HCEC 1CT (cell line): ENCODE measurements at places on chromosomes 2 and 18.

GRCh38 chr2:237193436-237193835, 107.7 kb downstream of the COPS8 start:
- no peak for DNase-seq

- DNase-seq, result no peak
These were observed 385.0 kb upstream of the KLHL29 start for GRCh38 chr2:22999951-23000350.

- no peak for DNase-seq
These were observed 178.8 kb upstream of the CHST9 start for GRCh38 chr18:27363872-27364271.

DNA sequence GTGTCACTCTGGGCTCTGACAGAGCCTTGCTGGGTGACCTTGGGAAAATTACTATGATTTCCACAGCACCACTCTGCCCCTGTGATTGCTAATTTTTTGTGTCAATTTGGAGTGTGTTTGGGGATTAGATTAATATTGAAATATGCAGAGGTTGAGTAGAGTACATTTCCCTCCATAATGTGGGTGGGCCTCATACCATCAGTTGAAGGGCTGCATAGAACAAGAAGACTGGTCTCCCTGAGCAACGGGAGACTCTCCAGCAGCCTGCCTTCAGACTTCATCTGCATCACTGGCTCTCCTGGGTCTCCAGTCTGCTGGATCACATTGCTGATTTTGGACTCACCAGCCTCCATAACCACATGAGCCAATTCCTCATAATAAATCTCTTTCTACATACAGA, 313.7 kb downstream of the TNS1 start:
- no peak for DNase-seq

DNA sequence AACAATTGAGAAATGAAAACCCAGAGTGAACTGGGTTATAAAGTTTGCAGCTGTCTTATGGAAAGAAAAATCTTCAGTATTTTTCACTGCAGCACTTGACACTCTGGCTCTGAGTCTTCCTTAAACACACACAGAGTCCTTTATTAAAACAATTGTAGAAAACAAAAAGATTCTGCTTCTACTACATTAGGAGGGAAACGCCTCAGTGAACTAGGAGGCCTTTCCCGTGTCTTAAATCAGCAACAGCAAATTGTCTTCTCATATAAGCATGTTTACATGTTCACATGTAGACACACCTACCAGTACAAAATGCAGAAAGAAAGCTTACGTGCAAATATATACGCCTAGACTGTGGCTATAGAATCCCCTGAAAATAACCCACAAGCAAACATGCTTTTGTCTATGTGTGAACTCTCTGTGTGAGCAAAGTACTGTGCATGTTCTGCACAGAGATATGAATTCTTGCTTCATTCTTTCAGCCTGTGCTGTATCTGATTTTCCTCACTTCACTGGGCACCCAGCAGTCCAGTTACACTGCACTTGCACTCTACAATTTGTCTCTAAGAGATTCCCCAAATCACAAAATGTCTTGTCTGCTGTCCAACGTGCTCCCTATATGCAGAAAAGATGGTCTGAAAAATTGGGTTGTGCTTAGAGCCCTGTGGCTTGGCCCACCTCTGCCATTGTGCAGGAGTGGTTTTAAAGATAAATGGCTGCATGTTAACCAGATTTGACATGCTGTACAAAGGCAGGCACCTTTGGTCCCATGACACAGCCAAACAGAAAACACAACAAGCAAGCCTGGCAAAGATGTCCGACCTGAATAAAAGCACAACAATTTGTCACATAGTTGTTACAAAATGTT, 24.5 kb downstream of the ZEB2 start:
- DNase-seq, result no peak

- peak; percentile 64 for DNase-seq
These were observed 14.8 kb downstream of the TRABD2A start for GRCh38 chr2:84866122-84866521.

GRCh38 chr2:222561817-222562645, 93.9 kb downstream of the FARSB start:
- peak; percentile 57 for DNase-seq

DNA sequence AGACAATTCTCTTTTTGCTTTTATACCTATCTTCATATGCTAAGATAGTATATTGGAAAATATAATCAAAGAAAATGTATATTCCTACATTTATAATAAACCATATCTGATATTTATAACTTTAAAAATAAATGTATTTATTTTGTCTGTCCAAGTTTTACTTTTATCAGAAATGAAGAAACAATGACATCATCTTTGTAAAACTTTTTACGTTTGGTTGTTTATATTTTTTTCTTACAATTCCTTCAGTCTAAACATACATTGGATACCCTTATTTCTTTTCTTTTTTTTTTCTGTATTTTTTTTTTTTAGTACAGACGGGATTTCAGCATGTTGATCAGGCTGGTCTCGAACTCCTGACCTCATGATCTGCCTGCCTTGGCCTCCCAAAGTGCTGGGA, 1577.0 kb upstream of the SLC39A10 start:
- DNase-seq, result no peak

DNA sequence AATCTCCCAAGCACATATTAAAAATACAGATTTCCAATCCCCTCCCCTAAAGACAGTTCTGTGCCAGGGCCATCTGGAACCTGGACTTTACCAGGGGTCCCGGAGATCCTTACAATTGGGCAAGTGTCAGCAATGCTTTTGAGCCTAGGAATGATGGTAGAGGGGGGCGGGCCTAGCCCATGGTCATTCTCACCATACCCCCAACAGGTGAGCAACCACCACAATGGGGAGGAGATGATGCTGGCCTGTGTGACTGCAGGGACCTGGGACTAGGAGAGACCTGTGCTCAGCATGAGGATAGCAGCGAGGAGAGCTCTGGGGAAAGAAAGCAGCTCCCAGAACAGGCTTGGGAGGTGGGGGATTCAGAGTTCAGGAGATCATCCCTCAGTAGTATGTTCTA, 13.9 kb upstream of the ASAP2 start:
- no peak for DNase-seq

DNA sequence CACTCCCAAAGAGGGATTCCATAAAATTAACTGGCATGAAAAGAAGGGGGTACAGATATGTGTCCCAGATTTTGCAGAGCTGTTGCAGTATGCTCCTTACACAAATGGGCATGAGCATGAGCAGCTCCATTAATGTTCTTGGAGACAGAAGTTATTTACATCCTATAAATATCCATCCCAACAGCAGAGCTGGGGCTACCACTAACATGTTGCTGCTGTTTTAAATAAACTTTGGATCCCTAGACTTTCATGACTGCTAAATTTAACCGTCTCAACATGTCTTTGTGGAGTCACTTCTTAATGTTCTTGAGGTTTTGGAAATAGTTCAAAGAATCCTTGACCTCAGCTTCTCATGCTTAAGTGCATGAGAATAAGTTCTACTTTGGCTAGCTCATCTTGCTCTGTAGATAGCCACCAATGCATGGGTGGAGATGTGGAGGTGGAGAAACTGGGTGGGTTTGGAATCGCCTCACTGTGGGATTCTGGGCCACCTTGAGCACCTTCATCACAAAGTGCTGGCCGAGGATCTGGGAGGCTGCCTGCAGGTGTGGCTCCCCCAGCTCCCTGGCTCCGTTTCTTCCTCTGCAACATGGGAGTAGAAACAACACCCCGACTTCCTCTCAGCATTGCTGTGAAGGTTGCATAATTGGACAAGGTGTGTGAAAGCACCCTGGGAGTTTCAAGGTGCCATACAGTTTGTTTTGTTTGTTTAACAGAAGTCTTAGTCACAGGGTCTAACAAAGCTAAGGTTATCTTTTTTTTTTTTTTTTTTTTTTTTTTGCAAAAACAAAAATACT, 307.2 kb downstream of the MYCN start:
- DNase-seq, result no peak

- DNase-seq, result no peak
These were observed 1609.3 kb upstream of the ZEB2 start for GRCh38 chr2:146129231-146129630.

DNA sequence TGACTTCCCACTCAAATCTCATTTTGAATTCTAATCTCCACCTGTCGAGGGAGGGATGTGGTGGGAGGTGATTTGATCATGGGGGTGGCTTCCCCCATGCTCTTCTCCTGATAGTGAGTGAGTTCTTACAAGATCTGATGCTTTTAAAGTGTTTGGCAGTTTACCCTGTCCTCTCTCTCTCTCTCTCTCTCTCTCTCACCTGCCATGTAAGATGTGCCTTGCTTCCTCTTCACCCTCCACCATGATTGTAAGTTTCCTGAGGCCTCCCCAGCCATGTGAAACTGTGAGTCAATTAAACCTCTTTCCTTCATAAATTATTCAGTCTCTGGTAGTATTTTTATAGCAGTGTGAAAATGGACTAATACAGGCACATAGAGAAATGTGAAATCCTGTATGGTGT, 7.0 kb upstream of the LDAH start:
- DNase-seq, result no peak

- DNase-seq, result peak; percentile 93
These were observed 101.2 kb downstream of the KCNS3 start for GRCh38 chr2:17979707-17980106.

DNA sequence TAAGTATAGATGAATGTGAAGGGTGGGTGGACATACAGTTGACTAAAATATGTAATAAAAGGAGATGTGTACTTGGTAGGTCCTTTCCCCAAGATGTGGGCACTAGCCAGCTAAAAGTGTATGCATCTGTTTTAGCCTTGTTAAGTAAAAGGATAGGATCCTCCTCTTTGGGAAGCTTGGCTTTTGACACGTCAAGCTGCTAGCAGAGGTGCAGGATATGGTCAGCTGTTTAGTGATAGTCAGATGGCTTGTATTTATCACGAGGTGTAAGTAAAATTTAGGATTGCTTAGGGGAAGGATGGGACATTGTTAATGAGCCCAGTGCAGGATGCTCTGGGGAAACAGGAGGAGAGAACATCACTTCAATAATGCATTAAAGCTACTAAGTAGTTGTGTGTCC, 1.5 kb downstream of the MFSD6 start:
- no peak for DNase-seq

DNA sequence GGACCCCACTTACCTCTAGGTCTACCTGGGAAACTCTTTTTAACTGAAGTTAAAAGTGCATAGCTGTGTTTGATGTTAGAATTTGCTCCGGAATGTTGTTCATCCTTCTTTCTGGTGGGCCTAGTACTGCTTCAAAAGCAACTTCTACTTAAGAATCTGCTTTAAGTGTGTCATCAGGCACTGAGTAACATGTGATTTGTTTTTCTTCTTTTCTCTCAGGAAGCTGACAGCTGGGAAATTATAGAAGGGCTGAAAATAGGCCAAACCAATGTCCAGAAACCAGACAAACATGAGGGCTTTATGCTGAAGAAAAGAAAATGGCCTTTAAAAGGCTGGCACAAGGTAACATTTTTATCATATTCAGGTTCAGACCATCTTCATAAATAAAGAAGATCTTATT, 122.9 kb downstream of the PRKRA start:
- no peak for DNase-seq

- DNase-seq, result peak; percentile 90
These were observed 928 bp upstream of the FOSL2 start for GRCh38 chr2:28391564-28392296.

- no peak for DNase-seq
These were observed 190.6 kb downstream of the FHOD3 start for GRCh38 chr18:36488131-36488530.

- DNase-seq, result no peak
These were observed 2.6 kb upstream of the RNU2-63P start for GRCh38 chr2:88018909-88019308.

GRCh38 chr18:30945761-30946160, 96.8 kb downstream of the DSC3 start:
- DNase-seq, result no peak

DNA sequence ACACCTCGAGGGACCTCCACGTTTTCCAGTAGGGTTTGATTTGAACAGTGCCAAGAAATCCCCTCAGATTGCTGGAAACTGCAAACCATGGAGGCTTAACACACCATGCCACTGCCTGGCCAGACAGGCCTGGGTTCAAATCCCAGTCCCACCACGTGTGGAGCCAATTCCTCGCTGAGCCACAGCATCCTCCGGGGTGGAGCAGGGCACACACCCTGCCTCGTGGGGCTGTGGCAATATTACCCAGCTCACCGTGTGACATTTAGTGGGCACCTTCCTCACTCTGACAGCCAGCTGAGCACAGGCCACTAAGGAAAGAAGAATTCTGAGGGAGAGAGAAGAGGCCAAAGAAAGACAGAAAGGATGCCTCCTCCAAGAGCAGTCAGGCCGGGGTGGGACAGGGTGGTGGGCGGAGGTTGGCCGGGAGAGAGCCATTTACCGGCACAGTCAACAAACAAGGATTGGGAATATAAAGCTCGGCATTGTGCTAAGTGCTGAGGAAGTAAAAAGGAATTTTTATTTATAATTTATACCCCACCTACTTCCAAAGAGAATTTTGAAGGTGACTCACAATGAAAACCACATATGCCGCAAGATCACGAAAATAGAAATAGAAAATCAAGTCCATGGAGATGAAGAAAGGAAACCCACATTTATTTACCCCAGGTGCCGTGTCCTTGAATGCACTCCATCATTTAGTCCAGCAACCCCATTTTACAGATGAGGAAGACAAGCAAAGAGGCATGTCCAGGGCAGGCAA, 111.5 kb downstream of the MCFD2 start:
- DNase-seq, result peak; percentile 91

DNA sequence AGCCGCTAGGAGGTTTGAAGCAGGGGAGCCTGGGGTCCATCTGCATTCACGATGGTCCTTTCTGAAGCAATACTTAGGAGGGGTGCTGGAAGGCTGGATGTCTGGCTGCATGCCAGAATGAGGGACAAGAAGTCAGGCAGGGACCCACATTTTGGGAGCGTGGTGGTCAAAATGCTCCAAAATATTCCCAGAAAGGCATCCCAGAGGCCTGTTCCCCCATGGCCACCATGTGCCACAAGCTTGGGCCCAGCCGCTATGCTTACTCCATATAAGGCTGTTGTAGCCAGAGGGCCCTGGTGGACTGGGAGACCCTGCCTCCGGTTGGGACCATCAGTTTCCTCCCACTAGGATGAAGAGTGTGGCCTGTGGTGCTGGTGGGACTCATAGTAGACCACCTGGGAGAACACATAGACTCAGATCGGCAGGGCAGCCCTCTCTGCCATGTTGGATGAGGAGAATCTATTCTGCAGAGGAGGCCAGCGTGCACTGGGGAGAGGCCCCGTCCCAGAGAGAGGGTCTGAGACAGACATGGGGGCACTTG, 3.6 kb upstream of the PROM2 start:
- no peak for DNase-seq

DNA sequence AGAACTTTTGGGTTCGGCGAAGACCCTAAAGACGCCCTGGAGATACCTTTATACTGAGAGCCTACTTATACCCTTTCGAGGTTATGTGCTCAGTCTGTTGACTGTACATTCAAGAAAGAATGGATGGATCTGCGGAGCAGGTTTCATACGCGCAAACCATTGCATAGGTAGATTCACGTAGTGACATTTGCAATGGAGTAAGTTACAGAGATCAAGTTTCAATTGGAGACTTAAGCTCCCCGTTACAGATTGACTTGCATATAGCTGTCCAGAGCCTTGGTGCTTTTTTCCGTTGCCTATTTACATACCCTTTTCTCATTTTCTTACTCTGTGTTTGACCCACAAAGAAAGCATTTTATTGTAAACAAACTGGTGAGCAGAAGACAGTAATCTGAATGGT, 923 bp downstream of the PSMD1 start:
- DNase-seq, result no peak
